Renal pelvis (tissue), 12 donors: ENCODE measurements at places on chromosomes 1 and 21. TPM values are rescaled to one million over a fixed set of nuclear protein-coding genes. Genes with fewer than 3 reads are reported as not detected.
A peak's percentile ranks its signal among the peaks of the same experiment; 100 is the strongest.

DNA sequence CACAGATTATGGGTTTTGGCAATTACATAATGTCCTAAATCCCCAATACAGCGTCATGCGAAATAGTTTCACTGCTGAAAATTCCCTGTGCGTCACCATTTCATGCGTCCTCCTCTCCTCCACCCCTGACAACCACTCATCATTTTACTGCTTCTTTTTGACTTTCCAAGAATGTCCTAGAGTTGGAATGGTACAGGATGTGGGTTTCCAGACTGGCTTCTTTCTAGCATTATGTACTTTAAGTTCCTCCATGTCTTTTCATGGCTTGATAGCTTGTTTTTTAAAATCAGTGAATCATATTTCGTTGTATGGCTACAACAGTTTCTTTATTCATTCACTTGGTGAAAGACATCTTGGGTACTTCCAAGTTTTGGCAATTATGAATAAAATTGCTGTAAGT lies 7.4 kb downstream of the NBPF3 start:
- DNase-seq, result no peak

DNA sequence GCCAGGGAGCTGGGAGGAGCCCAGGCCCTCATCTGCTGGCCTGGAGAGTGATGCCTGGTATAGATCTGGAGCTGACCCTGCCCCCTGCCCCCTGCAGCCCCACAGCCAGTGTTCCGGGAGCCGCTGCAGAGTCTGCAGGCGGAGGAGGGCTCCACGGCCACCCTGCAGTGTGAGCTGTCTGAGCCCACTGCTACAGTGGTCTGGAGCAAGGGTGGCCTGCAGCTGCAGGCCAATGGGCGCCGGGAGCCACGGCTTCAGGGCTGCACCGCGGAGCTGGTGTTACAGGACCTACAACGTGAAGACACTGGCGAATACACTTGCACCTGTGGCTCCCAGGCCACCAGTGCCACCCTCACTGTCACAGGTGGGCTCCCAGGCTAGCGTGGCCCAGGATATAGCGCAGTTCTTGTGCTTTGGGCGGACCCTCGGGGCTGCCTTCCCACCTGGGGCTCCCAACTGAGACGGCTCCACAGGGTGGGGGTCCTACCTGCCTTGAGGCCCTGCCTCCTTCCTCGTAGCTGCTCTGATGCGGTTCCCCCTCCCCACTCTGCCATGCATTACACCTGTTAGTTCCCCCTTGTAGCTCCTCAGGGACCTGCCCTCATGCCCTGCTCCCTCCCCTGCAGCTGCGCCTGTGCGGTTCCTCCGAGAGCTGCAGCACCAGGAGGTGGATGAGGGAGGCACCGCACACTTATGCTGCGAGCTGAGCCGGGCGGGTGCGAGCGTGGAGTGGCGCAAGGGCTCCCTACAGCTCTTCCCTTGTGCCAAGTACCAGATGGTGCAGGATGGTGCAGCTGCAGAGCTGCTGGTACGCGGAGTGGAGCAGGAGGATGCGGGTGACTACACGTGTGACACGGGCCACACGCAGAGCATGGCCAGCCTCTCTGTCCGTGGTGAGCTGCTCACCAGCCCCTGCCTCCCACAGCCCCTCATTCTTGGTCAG lies 98.7 kb downstream of the OBSCN start:
- DNase-seq, result no peak

- DNase-seq, result no peak
These were observed 278.8 kb upstream of the PLXNA2 start for GRCh38 chr1:208523007-208523406.

- DNase-seq, result no peak
These were observed 28.5 kb downstream of the PALMD start for GRCh38 chr1:99674115-99675064.

GRCh38 chr1:199684686-199685273 lies 342.7 kb upstream of the NR5A2 start:
- peak; percentile 51 for DNase-seq

DNA sequence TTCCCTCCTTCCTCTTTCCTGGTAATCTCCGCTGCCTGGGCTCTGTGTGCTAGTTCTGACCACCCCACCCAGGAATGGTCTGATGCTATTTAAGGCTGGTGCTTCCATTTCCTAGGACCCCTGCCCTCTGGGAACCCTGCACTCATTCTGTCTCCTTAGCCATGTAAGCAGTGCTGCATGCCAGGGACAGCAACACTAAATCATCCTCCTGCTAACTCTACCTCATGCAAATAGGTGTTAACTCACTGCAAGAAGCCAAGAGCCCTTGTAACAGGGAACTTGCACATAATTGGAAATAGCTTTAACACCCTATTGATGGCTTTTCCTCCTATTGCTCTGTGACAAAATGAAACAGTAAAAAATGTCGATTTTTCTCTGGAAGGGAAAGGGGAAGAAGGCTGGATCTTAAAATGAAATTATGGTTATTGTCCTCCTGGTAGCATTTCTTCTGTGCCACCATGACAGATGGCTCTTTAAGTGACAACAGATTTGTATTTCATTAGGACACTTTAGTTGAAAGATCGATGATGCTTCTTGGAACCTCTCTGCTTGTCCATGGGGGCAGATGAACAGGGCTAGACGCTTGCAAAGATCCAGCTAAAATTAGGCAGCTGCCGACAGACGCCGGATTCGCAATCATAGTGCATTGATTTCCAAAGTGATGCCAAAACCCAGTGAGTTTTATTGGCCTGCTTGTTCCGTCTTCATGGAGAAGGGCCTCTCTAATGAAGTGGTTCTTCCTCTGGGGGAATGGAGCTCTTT lies 551.7 kb downstream of the MATN1 start:
- DNase-seq, result no peak

GRCh38 chr1:93554883-93555872 lies 107.3 kb downstream of the FNBP1L start:
- no peak for DNase-seq

DNA sequence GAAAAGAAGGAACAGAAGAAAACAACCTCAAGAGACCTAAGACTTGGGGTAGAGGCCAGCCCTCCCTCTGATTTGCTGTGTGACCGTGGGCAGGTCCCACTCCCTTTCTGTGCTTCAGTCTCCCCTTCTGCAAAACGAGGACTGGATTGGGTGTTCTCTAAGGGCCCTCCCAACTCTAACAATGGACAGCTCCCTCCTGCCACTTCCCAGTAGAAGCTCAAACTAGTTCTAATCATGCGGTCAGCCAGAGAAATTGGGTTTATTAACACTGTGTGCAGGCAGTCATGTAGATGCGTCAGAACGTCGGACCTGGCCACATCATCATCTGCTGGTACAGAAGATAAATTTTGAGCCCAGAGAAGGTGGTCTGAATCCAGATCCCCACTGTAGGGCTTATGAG lies 1.6 kb upstream of the PADI4 start:
- DNase-seq, result no peak

GRCh38 chr1:7262611-7263010 lies 477.4 kb downstream of the CAMTA1 start:
- DNase-seq, result no peak

GRCh38 chr1:117655220-117655577 lies 49.4 kb downstream of the TENT5C start:
- DNase-seq, result no peak

Gene SOX13
- 60.2 TPM for polyA plus RNA-seq

Gene CATSPERE
- polyA plus RNA-seq, result 1.5 TPM

Gene CYYR1
- polyA plus RNA-seq, result 48.2 TPM
